ENCODE measurements at places on chromosomes 4 and X.

- no peak for DNase-seq
These were observed 20.0 kb downstream of the MID2 start for GRCh38 chrX:107845625-107846024.

- DNase-seq: no peak
These were observed 86.8 kb downstream of the WDFY3 start for GRCh38 chr4:84879651-84880200.

DNA sequence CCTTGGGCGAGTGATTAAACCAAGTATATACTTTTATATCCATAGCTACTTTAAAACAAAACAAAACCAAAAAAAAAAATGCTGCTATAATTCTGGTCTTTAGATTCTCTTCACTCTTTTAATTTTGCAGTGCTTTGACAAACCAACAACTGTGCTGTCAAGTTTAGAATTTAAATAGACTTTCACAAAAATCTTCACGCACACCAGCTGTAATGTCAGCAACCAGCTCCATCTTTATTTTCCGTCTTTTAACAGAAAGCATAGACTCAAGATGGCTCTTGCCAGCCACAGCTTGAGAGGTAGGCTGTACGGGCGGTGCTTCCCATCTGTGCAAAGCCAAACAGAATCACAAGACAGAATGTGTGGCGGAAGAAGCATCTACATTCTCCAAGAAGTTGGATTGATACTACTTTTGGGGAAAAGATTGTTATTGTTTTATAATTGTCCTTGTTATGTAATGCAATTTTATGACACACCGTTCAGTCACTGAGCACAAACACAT is 388.3 kb upstream of the MAGEC2 start:
- no peak for DNase-seq

GRCh38 chrX:151174581-151175282 is 1.7 kb upstream of the GPR50 start:
- DNase-seq: no peak

DNA sequence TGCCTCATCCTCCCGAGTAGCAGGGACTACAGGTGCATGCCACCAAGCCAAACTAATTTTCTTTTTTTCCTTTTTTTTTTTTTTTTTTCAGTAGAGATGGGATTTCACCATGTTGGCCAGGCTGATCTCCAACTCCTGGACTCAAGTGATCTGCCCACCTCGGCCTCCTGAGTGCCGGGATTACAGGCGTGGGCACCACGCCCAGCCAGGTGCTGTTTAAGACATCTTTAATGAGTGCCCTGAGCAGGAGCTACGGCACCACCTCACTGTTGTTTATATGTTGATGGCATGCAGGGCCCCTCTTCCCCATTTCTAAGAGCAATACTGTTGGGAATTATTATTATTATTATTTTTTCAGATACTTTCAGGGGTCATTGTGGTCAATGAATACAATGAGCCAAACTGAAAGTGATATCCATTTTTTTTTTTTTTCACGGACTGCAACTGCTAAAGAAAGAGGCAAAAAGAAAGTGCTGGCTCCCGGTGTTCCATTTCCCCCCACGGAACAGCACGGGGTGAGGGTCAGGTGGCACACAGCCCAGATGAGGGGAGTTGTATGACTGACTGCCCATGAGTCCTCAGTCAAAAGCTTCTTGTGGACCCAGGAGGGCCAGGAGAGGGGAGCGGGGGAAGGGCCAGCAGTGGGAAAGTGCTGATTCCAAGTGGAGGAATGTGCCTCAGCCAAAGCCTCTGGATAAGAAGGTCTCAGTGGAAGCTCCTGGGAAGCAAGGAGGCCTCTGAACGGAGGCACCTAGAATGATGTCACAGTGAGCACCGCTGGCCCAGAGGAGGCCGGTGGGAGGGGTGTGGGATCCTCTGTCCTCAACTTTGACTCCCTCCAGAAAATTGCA is 101.8 kb upstream of the HPF1 start:
- no peak for DNase-seq

- DNase-seq: no peak
These were observed 163.8 kb downstream of the ATRX start for GRCh38 chrX:77622233-77622632.

GRCh38 chrX:69137371-69138117 is 27.7 kb downstream of the PJA1 start:
- DNase-seq: no peak

DNA sequence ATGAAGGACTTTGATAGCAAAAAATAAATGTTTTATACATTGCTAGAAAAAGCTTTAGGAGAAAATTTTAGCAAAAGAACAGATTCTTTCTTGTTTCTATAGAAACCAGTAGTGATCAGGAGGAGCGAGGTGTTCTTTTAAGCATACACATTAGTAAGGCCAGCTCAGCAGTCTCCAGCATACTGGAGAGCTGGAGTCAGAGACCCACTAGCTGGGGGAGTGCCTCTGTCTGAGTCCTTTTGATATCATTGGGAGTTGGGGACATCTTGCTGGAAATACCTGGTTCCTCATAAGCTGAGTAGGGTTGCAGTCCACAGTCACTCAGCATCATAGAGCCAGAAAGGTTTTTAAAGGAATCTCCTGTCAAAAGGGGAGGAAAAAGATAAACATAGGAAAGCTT is 67.4 kb downstream of the AFF2 start:
- DNase-seq: no peak

DNA sequence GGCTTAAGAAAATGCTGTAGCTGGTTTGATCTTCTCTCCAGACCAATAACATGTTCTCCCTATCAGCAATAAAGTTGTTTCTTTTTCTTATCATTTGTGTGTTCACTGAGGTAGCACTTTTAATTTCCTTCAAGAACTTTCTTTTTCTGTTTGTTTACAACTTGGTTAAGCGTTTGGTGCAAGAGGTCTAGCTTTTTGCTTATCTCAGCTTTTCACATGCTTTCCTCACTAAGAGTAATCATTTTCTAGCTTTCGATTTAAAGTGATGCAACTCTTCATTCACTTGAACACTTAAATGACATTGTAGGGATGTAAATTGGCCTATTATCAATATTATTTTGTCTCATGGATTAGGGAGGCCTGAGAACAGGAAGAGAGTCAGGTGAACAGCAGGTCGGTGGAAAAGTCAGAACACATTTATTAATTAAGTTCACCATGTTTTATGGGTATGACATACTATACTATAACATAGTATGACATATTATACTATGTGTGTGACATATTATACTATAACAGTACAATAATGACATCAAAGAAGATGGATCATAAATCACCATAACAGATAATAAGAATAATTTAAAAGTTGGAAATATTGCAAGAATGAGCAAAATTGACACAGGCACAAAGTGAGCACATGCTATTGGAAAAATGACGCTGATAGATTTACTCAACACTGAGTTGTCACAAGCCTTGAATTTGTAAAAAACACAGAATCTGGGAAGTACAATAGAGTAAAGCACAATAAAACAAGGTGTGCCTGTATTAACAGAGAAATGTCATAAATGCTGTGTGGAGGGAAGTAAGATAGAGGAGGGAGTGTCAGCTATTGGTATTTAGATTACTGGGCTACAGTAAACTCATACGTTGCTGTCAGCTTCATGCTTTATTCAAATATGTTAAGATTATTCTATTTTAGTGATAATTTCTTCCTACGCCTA is 218.6 kb upstream of the SLC7A11 start:
- DNase-seq: no peak

DNA sequence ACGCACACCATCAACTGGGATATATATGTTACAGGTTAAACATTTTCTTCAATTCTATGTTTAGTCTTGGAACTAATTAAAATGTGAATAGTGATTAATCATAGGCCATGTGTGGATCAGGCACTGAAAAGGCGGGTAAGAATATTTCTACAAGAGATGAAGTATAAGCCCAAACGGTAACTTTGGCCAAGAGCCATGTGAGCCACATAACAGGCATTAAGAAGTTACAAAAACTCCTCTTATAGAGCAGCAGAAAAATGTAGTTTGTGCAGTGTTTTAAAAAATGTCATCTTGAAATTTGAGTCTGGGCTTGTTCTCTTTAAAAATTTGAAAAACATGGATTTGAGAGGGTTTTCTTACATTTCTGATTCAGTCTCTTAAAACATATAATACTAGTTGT is 521.8 kb upstream of the DIPK2B start:
- no peak for DNase-seq

GRCh38 chrX:78322863-78323262 is 4.5 kb downstream of the CYSLTR1 start:
- DNase-seq: no peak

GRCh38 chr4:150546286-150546685 is 35.7 kb upstream of the MAB21L2 start:
- no peak for DNase-seq

DNA sequence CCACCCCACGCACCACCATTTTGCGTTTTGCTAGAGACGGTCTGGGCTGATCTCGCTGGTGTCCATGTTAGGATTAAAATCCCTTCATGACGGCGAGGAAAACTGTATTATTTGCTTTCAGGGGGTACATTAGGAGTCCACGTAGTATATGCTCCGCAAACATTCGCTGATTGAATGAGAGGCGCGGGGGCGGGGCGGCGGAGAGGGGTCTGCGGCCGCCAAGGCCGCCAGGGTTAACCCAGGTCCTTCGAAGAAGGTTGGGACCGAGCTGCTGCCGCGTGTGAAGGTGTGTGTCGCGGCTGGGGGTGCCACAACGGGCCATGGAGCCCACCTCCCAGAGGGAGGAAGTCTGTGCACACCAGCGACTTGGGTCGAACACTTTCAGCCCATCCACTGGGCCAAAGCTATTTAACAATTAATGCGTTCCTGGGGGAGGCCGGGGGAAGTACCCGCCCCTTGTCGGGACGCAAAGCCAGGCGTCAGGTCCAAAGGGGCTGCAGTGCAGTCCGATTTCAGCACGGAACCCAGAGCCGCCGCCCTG is 6.4 kb upstream of the PITX2 start:
- DNase-seq: no peak

DNA sequence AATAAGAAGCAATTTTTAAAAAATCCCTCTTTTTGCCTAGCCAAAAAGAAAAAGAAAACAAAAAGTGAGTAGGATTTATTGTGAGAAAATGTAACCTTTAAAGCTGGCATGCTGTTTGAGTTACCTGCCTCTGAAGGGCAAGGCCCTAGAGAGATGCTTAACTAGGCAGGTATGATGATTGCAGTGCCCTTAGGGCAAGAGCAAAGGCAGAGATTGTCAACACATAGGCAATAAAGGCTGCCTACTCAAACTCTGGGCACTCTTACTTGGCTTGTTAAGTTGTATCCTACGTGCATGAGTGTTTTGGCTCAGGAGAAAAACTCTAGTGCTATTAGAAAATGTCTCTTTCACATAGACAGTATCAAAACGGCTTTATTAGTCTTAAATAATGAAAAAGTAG is 306.0 kb downstream of the RPA4 start:
- no peak for DNase-seq

DNA sequence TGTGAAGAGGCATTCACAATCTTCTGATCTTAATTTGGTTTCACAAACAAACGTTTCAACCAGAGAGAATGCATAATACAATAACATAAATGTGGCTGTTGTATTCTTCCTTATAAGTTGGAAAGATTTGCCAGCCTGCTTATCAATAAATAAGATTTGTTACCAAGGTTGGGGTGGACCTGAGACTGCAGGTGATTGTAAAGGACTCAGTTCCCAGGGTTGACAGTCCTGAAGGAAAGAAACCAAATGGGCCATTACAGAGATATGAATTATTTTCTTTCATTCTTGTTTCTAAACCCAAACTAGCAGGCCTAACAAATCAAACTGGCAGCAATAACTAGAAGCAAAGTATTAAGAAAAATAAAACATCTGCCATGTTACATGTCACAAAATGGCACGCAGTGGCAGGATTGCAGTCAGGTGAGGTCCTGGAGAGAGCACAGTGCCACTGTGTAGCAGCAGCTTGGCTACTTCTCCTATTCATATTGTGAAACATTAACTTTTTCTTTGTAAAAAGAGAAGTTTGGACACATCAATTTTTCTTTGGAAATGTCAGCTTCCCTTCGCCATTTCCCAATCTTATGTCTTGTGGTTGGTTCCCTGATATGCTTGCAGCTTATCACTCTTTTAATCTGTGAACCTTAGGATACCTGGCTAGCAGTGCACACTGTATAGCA is 133.8 kb upstream of the EMCN start:
- DNase-seq: no peak

DNA sequence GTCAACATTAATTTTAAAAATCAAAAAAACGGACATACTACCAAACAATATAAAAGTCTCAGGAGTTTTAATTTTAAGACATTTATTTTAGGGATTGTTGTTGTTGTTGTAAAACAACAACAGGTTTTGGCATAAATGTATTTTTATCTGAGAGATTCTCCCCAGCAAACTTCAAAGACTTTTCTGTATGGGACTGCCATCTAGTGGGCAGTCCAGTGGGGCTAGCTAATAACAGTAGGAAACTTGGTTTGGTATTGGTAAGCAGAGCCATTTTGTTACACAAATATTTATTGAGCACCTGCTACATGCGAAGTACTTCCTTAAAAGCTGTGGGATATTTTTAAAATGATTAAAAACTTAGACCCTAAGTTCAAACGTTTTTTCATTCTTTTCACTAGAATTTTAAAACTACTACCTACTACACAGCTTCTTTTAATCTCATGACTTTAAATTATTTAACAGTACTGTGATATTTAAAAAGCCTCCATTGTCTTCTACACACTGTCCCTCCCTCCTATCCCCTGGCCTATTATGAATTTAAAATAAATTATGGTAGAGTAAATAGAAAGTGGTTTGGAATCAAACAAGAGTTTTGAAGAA is 1028.4 kb upstream of the INTU start:
- DNase-seq: no peak

GRCh38 chr4:96052827-96053226 is 212.9 kb downstream of the PDHA2 start:
- no peak for DNase-seq

DNA sequence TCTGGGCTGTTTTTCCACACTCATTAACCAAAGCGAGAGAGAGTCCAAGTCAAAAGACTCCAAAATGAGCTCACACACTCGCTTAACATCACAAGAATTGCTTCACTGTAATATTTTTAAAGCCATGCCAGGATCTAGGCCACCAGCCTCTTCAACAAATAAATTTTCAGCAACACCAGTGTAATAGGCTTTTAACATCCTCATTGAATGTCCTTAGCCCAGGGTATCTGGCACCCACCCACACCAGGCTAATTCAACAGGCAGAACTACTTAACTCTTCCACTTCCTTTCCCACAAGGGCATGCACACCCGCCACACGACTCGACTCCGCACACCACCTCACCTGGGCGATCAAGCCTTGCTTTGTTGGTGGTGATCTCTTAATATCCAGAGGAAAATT is 34.2 kb downstream of the FAT1 start:
- DNase-seq: no peak

DNA sequence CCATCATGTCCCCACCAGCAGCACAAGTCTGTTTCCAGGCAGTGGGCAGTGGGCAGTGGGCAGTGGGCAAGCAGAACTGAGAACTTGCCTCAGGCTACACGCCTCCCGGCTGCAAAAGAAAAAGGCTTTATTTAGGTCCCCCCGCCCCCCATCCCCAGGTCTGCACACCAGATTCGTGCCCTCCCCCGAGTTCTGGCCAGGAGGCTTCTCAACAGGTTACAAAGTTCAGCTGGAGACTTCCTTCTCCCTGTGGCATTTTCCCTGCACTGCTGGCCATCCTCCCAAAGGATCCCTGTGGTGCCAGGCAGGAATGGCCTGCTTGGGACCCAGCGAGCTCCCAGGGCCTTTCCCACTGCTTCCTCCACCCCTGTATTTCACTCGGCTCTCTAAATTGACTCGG is 97.0 kb upstream of the TRIM2 start:
- DNase-seq: no peak

GRCh38 chr4:81499840-81500239 is 28.1 kb upstream of the RASGEF1B start:
- DNase-seq: no peak
